ENCODE measurements at places on chromosomes 4 and X.

DNA sequence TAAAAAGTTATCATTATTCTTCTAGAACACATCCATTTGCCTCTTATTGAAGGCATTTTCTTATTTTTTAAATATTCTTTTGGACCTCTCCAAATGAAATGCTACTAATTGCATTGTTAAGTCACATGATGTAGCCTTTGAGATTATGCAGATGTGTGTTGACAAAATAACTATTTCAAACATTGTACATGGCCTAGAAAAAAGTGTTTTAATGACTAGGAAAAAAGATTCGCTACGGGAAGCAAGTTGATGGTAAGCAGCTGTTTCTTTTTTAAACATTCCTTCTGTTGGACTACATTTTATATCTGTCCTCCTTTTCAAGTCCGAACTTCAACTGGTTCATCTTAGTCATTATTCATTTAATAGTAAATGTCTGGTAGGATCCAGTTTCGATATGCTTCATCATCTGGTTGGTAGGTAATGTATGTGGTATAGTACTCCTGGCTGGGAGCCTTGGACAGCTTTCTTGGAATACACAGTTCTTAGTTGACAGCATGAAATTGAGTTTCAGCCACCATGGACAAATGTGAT is 34.3 kb upstream of the GUCY1A1 start:
- DNase-seq: no peak

DNA sequence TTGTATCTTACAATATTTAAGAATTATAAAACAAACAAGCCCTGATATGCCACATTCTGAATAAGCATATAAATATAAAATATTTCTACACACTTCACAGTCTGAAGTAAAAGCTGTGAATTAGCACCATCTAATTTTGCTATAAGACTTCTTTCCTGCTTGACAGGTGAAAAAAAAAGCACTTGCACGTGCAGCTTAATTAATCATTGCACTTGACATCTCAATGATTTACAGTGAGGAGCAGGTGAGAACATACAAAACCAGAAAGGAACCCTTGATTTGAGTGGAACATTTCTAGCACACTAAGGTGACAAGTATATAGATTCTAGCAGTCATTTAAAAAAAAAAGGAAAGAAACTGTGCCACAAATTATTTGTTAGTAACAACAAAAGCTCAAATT is 47.9 kb downstream of the CHIC2 start:
- no peak for DNase-seq

- no peak for DNase-seq
Measured at GRCh38 chr4:182810103-182810615, 107.0 kb downstream of the DCTD start.

- DNase-seq: no peak
Measured at GRCh38 chrX:22634751-22635150, 362.0 kb downstream of the CBLL2 start.

DNA sequence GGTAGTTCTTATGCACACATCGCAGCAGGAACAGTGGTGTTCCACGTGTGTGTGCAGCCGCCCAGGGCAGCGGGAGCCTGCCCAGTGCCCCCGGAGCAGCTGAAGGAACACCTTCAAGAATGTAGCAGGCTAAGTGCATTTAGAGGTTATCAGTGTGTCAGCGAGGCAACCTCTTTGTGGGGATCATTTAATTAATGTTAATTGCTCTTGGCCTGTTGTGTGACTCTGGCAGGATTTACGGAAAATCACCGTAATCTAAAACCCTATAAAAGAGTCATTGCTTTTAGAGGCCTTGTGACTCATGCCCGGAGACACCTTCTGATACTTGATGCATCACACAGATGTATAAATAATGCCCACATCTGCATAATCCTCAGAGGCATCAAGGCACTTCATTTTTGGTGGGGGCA is 47.3 kb upstream of the GATB start:
- no peak for DNase-seq

GRCh38 chr4:81352446-81352835 is 119.3 kb downstream of the RASGEF1B start:
- DNase-seq: no peak

- DNase-seq: no peak
Measured at GRCh38 chr4:2962614-2963174, 512 bp downstream of the NOP14 start.

DNA sequence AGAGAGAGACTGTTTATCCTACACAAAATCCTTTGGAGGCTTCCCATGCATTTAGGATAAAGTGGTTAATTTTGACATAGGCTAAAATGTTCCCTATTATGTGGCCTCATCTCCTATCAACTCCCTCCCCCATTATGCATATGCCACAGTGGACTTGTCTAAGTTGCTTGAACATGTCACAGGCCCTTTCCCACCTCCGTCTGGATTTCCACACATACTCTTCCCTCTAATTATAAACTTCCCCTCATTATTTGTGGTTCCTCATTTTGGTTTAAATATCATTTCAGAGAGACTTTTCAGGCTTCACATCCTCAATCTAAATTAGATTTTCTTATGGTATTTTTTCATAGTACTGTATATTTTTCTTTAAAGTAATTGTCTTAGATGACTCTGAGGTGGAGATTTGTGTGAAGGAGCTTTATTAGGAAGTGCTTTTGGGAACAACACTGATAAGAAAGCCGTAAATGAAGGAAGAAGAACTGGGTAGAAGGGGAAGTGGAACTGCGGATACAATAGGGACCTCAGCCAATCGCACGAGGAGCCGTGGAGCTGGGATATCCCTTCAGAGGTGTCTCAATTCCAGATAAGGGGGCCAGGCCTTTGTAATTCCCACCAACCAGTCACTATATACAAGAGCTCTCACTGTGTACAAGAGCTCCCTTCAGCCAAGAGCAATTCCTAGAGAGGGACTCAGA is 7.9 kb downstream of the C4orf17 start:
- no peak for DNase-seq

GRCh38 chr4:139011225-139011950 is 4.2 kb upstream of the NOCT start:
- DNase-seq: no peak

DNA sequence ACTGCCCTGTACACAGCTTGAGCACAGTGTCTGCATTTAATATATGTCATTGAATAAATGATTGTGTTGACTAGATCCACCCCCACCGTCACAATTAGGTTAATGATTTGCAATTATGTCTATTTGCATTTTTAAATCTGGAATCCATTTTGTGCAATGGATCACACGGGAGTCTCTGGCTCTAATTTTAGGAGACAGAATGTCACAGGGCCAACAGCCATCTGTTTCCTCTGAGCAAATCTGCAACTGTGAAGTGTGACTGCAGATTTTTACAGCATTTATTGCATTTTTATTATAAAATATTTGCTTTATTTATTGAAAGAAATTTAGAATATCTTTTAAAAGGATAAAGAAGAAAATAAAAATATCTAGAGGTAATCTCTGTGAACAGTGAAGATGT is 316.8 kb downstream of the HS3ST1 start:
- no peak for DNase-seq

DNA sequence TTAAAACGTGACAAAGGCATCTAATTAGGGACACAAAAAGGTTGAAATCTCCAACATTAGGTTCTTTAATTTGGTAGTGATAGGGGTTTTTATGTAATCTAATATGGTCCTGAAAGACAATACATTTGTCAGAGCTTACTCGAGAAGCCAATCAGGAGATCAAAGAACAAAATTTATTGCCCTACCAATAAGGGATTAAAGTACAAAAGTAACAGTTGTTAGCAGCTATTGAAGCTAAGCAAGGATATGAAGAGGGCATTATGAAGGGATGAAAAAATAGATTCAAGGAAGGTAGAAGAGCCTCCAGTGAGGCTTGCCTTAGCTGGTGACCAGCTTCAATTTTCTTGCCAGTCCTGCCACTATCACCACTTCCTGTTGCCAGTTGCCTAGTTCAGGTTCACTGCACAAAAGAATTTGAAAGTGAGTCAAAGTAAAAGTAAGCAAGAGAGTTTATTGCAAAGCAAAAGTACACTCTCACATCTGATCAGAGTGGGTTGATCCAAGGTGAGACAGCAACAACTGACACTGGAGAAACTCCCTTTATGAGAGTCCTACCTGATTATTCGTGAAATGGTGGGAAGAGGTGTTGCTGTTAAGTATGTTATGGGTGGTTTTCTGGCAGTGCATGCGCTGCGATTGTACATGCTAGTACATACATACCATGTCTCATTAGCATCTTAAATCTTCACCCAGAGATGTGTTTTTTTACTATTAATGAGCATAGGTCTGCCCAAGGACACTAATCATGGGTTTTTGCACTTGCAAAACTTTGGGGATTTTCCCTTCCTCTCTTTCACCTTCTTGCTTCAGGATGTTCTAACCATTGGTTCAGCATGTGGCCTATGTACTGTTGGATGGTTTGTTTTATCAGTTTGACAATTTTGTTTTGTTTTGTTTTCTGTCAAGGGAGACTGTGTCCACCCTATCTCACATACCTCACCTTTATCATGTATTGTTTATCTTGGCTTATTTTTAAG is 263.2 kb upstream of the ITM2A start:
- no peak for DNase-seq

DNA sequence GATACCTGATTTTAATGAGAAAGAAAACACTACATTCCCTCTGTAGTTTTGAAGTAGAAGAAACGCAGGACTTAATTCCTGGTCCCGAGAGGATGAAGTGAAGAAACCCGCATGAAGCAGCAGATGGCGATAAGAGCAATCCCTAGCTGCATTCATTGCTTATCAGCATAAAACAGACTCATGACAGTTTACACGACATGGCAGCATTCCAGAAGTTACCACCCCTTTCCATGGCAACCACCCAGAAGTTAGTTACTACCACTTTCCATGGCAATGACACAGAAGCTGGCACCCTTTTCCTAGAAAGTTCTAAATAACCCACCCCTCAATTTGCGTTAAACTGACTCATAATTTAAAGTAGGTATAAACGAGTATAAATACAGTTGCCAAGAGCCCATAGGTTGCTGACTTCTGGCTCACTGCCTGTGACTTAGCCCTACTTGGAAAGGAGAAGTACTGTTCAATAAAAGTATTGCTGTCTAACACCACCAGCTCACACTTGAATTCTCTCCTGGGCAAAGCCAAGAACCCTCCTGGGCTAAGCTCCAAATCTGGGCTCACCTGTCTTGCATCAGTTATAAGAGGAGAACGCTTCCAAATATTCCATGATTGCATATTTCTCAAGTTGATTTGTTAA is 5.5 kb upstream of the XAGE2 start:
- no peak for DNase-seq

- no peak for DNase-seq
Measured at GRCh38 chr4:7878323-7878722, 61.3 kb downstream of the AFAP1 start.

DNA sequence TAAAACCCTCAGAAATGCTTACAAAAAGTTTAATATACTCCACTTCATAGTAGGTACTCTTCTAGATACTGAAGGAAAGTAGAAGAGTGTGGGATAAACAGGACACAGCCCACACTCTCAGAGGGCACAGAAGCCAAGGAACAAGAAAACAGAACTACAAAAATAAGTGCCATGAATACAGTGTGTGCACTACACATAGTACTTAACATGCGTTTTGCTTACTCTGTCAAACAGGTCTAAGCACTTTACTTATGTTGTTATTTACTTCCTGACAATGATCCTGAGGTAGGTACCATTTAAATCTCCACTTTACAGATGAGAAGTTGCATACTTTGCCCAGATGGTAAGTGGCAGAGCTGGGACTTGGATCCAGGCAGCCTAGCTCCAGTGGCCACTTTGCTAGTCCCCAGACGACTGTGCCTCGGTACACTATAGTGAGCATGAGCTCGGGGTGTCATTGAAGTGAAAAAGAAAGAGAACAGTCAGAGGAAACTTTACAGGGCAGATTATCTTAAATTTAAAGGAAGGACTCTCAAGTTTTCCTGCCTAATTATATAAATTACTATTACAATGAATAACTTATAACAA is 120.3 kb downstream of the BANK1 start:
- no peak for DNase-seq

DNA sequence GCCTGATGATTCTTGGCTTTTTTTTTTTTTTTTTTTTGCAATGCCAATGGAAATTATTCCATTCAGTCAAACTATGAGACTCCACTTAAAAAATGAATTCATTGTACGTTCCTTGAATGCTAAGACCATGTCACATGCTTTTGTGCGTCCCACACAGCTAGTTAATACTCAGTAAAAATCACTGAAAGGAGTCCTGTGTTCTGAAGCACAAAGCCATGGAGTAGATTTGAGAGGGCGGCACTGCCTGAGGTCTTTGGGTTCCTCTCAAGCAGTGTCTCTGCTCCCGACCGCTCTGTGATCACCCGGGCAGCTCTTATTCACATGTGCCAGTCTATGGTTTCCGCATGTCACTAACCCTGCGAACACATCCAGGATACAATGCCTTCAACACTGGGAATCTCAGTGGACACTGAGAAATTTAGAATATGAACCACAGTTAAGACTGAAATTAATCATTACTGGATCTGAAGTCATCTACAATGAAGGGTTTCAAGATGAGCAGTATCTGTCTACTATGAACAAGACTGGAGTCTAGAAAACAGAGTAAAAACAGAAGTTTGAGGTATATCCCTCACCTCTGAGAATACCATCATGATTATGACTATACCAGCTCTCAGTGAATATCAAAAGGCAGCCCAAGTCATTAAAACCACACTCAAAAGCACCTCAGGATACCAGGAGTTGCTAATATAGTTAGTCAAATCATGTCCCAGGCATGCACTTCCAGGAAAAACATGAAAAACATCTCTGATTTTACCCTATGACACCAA is 193.0 kb downstream of the MGST2 start:
- DNase-seq: no peak

GRCh38 chrX:79371101-79371500 is 4.0 kb upstream of the ITM2A start:
- no peak for DNase-seq

Data from right kidney (tissue), 9 donors.